ENCODE measurements at places on chromosomes 16 and 17. TPM values are rescaled to one million over a fixed set of nuclear protein-coding genes. Genes with fewer than 3 reads are reported as not detected.
A peak's percentile ranks its signal among the peaks of the same experiment; 100 is the strongest.

DNA sequence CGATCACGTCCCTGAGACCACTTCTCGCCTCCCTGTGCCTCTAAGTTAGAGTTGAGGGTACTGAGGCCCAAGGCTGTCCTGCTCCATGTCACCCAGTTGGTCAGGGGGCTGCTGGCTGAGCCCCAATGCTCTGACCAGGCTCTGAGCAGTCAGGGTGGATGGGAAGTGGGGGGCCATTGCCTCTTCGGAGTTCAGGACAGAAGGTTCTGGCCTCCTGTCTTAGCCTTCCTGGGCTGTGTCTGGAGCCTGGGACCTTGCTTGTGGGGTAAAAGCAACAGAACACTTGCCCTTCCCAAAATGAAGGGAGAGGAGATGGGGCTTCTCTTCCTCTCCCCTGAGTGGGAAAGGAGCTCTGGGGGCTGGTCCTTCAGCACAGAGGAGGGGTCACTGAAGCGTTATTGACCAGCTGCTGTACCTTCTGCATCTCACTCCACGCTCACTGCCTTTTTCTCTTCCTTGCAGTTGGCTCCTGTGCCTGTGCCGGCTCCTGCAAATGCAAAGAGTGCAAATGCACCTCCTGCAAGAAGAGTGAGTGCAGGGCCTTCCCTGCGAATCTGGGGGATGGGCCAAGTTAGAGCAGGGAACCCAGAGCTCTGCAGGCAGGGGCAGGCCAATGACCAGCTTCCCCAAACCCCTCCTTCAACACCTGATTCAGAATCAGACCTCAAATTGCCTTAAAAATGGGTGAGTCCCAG is 580 bp downstream of the MT1X start:
- peaks cover 55% of the 10 kb centered on the region for H3K4me1 ChIP-seq
- peak overlapping the region; percentile 90 for H3K27ac ChIP-seq
- H3K36me3 ChIP-seq: no peaks in the 10 kb centered on the region
- no peaks in the 10 kb centered on the region for H3K27me3 ChIP-seq

DNA sequence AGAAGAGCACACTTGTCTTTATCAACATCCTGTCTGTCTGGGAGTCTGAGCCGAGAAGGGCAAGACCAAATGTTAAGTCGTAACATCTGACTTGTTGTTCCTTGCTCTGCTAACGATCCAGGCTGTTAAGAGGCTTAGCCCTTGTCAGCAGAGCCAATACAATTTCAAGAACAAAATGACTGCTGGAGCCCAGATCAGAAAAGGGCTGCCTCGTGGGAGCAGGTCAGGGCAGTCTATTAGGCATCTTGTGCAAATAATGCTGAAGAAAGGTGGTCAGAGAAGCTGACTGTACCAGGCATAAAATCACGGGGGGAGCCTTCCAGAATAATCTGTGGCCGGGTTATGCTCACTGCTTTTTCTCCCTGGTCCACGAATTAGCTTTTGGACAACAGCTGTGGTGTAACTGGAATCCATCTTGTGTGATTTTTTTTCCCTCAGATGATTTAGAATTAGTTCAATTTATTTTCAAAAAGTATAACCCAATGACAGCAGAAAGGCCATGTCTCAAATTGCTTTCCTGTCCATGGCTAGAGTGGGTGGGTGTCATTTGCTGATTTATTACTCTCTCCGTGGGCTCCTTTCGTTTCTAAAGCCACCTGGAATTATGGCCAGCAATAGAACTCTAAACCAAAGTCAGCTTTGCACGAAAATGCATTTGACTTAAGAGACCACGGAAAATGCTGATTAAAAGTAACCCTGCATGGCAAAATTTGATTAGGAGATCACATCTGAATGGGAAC is 221.1 kb upstream of the HSBP1 start:
- no peak for DNase-seq
- no peak overlapping the region for H3K4me3 ChIP-seq
- H3K27me3 ChIP-seq: no peaks in the 10 kb centered on the region
- H3K4me1 ChIP-seq: no peaks in the 10 kb centered on the region
- no peak overlapping the region for H3K27ac ChIP-seq
- H3K36me3 ChIP-seq: no peaks in the 10 kb centered on the region

GRCh38 chr17:21400816-21401593 is 24.8 kb downstream of the KCNJ12 start:
- DNase-seq: no peak
- H3K4me3 ChIP-seq: no peak overlapping the region
- H3K4me1 ChIP-seq: peaks cover 21% of the 10 kb centered on the region
- no peaks in the 10 kb centered on the region for H3K27me3 ChIP-seq
- H3K36me3 ChIP-seq: no peaks in the 10 kb centered on the region

Gene DBF4B
- total RNA-seq: 3.8 TPM

- H3K27ac ChIP-seq: no peak overlapping the region
- H3K4me3 ChIP-seq: no peak overlapping the region
- no peak for DNase-seq
- no peaks in the 10 kb centered on the region for H3K27me3 ChIP-seq
Observed at GRCh38 chr17:53736516-53737240, 86.0 kb upstream of the KIF2B start.

Gene IQCK
- 7.7 TPM for total RNA-seq

DNA sequence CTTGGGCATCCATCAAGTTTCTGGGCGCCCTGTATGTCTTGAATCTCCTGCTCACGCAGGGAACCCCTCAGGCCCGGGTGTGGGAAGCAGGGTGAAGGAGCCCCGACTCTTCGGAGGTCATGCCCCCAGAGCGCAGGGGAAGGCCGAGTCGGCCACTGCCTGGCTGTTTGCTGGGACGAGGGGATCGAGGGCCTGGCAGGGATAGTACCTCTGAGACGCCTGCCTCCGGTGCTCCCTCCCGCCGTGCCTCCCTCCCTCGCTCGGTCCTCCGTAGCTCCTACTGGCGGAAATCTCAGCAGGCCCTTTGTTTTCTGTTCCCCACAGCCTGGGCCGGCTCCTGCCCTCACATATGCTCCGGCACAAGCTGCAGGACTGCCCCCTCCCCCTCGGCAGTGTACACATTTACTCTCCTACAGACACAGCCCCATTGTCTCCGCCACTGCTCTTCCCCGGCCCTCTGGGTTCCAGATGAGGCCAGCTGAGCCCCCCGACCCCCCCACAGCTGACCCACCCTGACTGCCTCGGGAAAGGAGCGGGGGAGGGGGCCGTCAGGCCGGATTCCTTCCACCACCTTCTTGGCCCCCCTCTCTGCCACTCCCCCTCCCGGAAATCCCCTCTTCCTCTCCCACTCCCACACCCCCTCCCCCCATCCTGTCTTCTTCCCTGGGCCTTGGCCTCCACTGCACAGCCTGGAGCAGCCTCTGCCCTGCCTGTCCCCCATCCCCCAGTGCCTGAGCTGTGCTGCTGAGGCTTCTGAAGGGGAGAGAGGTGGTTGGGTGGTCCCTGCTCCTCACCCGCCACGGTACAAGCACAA is 1.4 kb downstream of the TRAF4 start:
- H3K4me1 ChIP-seq: peaks cover 54% of the 10 kb centered on the region
- no peaks in the 10 kb centered on the region for H3K36me3 ChIP-seq
- H3K4me3 ChIP-seq: peak overlapping the region; percentile 75
- H3K27me3 ChIP-seq: no peaks in the 10 kb centered on the region
- DNase-seq: no peak

- no peak overlapping the region for H3K27ac ChIP-seq
- H3K36me3 ChIP-seq: no peaks in the 10 kb centered on the region
- no peak for DNase-seq
Observed at GRCh38 chr17:50672831-50673551, 34.7 kb downstream of the ANKRD40 start.

Gene CCL23
- total RNA-seq: not detected

Gene CRYBA1
- not detected for total RNA-seq

DNA sequence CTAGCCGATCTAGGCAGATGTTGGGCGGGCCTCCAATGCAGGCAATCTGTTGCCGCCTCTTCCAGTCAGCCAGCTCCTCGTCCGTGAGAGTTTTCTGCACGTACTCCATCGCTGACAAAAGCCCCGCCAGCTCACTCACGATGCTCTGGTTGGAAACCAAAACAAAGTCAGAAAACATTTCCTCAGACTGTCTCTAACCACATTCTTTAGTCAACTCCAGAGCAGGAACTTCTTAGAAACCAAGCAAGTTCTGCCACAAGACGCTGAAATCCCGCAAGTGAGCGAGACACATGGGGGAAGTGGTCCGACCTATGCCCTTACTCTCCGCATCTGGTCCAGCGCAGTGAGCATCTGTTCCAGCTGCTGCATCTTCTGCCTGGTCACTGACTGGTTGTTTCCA is 49.1 kb downstream of the STAT5A start:
- peaks cover 7% of the 10 kb centered on the region for H3K4me1 ChIP-seq
- no peak overlapping the region for H3K27ac ChIP-seq
- no peak for DNase-seq
- H3K36me3 ChIP-seq: peaks cover 20% of the 10 kb centered on the region

DNA sequence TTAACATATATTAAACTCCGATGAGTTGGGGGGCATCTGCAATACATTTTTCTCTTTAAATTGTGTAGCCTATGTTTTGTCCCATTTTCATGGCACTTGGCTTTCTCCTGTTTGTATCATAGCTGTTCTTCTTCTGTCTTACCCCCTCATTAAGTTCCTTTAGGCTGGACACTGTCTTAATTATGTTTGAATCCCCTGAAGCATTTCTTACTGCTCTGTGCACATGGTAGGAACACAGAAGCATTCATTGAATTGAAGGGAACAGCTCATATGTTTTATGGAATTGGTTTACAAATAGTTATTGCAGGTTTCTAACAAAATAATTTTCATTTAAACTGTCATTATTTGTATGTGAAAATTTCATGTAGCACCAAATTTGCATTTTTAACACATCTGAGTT is 176.8 kb downstream of the TANC2 start:
- no peak for DNase-seq
- no peak overlapping the region for H3K4me3 ChIP-seq
- no peaks in the 10 kb centered on the region for H3K27me3 ChIP-seq
- no peaks in the 10 kb centered on the region for H3K4me1 ChIP-seq
- no peak overlapping the region for H3K27ac ChIP-seq

Gene CD300H
- not detected for total RNA-seq

DNA sequence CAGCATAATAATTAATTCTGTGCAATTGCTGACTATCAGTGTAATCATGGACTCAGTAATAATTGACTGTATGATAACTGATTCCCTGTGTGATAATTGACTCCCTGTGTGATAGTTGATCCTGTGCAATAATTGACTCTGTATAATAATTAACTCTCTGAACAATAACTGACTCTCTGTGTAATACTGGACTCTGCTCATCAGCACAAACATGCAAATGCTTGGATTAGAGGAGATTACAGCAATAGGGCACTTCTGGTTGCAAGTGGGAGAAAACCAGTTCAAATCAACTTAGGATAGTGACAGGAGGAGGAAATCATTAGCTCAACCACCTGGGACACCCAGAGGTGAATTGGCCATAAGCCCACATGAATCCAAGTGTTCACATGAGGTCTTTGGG is 582.1 kb downstream of the RBFOX1 start:
- H3K4me3 ChIP-seq: no peak overlapping the region
- DNase-seq: no peak
- H3K27ac ChIP-seq: no peak overlapping the region
- no peaks in the 10 kb centered on the region for H3K36me3 ChIP-seq

GRCh38 chr17:49748223-49748622 is 15.7 kb downstream of the FAM117A start:
- no peaks in the 10 kb centered on the region for H3K36me3 ChIP-seq
- no peak for DNase-seq
- no peaks in the 10 kb centered on the region for H3K27me3 ChIP-seq
- no peak overlapping the region for H3K27ac ChIP-seq

DNA sequence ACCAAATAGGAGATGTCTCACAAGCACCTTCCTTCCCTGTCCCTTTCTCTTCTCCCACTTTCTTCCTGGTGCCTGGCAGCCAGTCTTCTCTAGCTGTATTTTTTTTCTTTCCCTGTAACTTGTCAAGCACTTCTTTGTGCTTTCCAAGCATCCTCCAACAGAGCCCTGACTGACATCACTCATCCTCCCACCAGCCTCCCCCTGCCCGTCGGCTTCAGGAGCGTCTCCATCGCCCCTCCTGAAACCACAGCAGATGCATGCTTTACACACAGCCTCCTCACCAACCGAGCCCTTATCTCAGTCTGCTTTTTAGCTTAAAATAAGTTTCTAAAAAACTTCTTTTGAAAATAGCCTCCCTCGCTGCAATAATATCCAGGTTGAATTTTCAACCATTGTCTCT is 268.7 kb upstream of the CDH5 start:
- no peak for DNase-seq
- H3K27me3 ChIP-seq: no peaks in the 10 kb centered on the region
- H3K4me3 ChIP-seq: no peak overlapping the region

GRCh38 chr16:81925016-81925415 is 86.3 kb downstream of the SDR42E1 start:
- H3K27me3 ChIP-seq: no peaks in the 10 kb centered on the region
- H3K4me3 ChIP-seq: no peak overlapping the region
- no peaks in the 10 kb centered on the region for H3K4me1 ChIP-seq

DNA sequence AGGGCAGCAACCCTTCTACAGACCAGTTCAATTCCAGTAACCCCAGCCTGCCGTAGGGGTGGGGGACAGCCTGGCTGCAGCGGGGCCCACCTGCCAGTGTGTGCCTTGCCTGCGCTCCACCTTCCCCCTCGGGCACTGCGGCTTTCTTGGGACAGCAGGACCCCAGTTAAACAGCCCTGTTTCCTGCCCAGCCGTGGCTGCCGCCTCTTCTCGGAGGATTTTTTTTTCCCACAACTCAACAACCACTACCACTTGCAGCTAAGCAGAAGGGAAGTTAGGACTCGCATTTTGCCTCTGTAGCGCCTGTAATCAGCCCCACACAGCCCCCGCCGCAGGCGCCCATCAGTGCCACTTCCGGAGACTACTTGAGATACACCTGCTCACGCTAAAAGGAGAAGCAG is 76.1 kb downstream of the RAI1 start:
- no peak overlapping the region for H3K4me3 ChIP-seq
- peak overlapping the region; percentile 93 for H3K27ac ChIP-seq
- no peak for DNase-seq
- no peaks in the 10 kb centered on the region for H3K36me3 ChIP-seq
- H3K4me1 ChIP-seq: peaks cover 89% of the 10 kb centered on the region

Gene HCRT
- total RNA-seq: not detected

GRCh38 chr17:40343219-40344119 is 21.1 kb downstream of the GJD3 start:
- no peaks in the 10 kb centered on the region for H3K36me3 ChIP-seq
- peak overlapping the region; percentile 98 for H3K27ac ChIP-seq
- H3K4me1 ChIP-seq: peaks cover 60% of the 10 kb centered on the region
- peak; percentile 78 for DNase-seq
- H3K27me3 ChIP-seq: no peaks in the 10 kb centered on the region

Data from heart right ventricle (tissue), 16 donors.